ENCODE measurements at places on chromosomes 5 and 9.

GRCh38 chr9:111945216-111945615 is 48.6 kb downstream of the UGCG start:
- DNase-seq: no peak

- DNase-seq: no peak
These were observed 6.5 kb upstream of the PRRC2B start for GRCh38 chr9:131387394-131387793.

GRCh38 chr5:122602700-122603099 is 172.2 kb upstream of the SNX2 start:
- DNase-seq: no peak

GRCh38 chr5:2132497-2132847 is 249.7 kb upstream of the IRX4 start:
- DNase-seq: no peak

DNA sequence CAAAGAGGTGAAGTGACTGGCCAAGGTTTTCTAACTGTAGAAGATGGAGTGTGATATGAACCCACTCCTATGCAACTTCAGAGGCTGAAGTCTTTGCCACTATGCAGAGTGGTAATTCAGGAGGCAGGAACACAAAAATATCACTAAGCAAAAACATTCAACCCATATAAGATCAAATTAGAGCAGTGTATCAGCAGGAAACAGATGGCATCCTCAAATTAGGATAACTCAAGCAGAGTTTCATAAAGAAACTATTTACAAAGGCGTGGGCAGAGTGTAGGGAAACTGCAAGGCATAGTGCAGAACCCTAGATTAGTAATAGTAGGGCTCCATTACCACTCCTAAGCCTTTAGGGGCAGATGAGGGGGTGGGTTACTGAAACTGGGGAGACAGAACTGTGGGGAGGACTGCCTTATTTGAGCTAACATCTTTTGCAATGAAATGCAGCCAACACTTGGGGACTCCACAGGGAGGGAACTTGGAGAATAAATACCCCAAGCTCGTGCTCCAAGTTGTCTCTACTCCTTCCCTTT is 72.2 kb downstream of the PTTG1 start:
- DNase-seq: no peak

- no peak for DNase-seq
These were observed 158.1 kb upstream of the VCAN start for GRCh38 chr5:83313436-83313835.

DNA sequence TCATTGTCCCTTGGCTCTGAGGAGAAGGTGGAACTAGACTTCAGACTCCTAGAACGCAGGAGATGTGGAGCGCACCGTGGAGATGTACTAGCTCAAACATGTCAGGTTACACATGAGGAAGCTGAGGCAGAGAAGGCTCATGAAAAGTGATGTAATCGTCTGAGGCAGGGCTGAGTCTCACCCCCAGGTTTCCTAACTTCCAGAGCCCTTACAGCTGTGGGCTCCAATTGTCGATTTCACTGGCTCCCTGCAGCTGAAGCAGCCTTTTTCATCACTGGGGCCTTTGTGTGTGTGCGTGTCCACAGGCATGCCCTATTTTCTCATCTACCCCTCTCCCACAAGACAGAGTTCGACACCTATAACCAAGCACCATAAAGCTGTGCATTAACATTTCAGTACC is 370.6 kb downstream of the NTRK2 start:
- DNase-seq: no peak

DNA sequence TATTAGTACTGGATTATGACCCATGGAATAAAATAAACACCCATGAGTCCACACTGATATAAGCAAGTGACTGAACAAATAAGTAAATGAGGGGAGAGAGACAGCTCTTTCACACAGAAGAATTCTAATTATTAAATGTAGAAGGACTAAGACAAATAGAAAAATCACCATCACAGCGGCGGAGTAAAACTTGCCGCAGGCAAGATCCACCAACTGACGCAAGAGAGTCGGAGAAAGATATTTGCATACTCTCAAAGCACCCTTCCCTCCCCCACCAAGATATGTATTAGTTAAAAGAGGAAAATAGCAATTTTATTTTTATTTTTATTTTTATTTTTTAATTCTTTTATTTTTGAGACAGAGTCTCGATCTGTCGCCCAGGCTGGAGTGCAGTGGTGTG is 14.6 kb upstream of the N4BP3 start:
- no peak for DNase-seq

DNA sequence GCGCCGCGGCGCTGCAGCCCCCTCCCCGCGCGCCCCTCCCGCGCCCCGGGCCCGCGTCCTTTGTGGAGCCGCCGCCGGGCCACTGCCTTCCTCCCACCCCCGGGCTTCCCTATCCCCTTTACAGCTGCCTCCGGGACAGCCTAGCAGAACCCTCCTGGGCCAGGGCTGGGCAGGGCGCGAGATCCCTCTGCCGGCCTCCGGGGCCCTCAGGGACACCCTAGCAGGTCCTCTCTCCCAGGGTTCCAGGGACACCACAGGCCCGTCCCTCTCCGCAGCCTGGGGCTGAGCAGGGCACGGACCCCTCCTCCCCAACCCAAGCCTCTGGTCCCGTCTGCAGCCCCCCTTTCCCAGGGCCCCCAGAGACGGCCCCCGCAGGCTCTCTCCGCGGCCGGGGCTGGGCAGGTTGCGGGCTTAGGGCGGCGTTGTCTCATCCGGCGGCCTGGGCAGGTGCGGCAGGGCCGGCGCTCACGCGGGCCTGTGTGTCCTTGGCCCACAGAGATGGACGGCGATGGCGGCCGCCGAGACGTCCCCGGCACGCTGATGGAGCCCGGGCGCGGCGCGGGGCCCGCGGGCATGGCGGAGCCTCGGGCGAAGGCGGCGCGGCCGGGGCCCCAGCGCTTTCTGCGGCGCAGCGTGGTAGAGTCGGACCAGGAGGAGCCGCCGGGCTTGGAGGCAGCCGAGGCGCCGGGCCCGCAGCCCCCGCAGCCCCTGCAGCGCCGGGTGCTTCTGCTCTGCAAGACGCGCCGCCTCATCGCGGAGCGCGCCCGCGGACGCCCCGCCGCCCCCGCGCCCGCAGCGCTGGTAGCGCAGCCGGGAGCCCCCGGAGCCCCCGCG is 710 bp downstream of the WNK2 start:
- no peak for DNase-seq

DNA sequence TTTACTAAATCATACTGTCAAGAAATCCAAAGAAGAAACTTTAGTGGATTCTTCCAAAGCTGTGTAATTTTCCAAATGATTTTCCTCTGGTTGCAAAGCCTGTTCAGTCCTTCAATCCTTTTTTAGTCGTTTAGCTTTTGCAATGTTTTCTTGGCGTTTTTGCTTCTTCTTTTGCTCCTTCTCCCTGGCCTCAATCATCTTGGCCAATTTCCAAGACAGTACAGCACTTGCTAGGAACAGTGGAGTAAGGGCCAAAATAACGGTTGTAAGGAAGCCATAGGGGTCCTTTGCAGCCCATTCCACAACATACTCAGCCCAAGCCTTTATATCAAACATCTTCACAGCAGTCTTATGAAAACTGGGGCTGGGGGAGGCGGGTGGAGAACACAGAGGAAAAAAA is 2.4 kb downstream of the SMIM15 start:
- DNase-seq: no peak

DNA sequence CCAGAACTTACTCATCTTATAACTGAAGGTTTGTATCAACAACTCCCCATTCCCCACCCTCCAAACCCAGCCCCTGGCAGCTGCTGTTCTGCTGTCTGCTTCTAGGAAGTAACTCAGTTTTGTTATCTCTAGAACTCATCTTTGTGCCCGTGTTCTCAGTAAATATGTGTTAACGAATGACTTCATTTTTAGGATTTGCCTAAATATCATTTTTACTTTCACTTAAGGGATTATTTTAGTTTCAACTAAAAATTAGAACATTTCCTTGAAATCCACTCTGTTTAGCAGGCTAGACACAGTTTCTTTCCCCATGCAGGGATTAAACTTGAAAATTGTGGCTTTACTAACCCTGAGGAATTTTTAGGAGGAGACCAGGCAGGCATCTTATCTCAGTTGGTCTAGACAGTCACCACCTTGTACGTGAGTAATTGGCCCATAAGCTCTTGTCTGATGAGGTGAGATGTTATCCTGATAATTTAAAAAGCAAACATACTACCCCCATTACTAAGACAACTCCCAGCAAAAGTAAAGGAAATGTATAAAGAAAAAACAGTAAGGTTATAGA is 68.2 kb upstream of the TNFAIP8 start:
- no peak for DNase-seq

DNA sequence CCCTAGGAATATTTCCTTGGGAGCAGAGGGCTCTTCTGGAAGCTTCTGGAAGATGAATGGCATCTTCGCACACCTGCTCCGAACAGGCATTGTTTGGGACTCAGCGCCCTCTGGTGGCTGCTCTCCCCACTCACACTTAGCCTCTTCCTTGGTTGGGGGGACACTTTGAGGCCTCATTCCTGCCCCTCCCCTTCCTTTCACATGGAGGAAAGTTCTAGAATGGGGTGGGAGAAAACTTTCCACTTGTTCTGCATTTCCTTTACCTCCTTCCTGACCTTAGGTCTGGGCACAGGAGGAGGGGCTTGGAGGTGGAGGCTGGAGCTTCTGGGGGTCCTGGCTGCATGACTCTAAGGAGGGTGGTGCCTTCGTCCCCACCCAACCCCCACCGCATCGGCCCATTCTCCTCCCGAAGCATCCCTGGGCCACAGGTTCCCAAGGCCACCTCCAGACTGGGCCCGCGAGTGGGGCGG is 19.3 kb upstream of the SMIM32 start:
- peak; percentile 53 for DNase-seq

GRCh38 chr5:43389679-43390329 is 22.4 kb downstream of the CCL28 start:
- no peak for DNase-seq

GRCh38 chr9:129221233-129221632 is 43.2 kb upstream of the IER5L start:
- DNase-seq: no peak

DNA sequence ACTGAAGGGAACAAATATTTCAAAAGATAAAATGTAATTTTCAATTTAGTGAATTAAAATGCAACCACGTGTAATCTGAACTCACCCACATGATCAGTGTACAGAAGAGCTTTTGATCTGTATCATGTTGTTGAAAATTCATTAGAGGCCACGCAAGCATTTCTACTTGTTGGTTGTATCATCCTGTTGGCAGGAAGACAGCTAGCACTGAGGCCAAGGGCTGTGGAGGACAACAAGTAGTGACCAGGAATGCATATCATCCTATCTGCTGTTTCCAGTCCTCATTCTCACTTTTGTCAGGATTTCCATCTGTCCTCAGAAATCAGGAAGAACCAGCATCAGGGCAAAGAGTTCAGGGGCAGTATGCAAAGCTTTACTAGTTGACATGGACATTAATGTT is 29.9 kb upstream of the CKS2 start:
- no peak for DNase-seq

GRCh38 chr5:169354921-169355320 is 54.0 kb upstream of the SLIT3 start:
- DNase-seq: no peak

DNA sequence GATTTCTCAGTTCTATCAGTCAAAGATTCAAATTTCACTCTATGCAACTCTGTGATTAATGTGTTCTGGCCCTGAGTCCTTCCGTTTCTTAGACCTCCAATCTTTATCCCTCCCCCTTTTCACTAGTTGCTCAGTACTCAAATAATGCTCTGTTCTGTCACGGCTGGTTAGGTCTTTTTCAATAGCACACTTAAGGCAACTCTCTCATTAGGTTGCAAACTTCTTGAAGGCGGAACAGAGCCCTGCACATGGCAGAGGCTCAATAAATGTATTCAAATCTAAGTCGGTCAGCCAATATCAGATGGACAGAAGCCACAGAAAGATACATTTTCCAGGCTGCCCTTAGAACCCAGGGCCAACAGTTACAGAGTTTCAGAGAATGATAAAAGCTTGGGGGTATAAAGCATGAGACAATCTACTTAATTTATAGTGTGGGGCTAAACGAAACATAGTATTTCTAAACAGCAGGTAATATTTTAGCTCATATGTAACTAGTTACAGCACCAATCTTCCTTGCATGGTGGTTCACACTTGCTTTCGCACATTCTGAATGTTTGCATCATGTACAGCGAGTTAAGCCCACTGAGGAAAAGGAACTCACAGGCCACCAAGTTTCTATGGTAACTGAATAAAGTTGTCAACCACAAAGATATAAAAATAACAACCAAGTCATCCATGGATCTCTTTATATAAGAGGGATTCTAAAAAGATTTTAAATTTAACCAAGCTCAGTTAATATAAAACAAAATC is 67.1 kb upstream of the GOLPH3 start:
- DNase-seq: no peak

GRCh38 chr9:84697042-84697441 is 27.5 kb downstream of the NTRK2 start:
- DNase-seq: no peak

DNA sequence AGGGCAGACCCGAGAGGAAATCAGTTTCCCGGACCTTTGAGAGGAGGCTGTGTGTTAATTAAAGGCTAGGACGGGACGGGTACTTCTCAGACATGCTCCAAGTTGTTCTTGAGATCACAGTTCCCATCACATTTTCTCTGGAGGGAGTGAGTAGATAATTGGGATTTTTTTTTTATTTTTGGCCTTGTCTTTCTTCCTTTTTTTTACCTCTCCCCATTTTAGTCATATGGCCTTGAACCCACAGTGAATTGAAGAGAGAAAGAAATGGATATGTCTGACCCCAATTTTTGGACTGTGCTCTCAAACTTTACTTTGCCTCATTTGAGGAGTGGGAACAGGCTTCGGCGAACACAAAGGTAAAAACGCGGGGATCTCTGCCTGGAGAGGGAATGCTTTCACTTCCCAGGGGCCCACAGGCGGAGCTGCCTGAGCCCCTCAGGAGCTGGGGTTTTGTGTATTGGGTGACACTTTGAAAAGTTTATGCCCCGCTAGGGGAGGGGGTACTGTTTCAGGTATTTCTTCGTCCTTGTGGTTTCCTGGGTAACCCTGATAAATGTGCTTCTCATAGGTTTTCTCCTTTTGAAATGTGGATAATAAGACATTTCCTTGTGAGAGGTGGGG is 191.8 kb downstream of the CD180 start:
- DNase-seq: no peak

GRCh38 chr5:83925955-83926337 is 205.3 kb upstream of the HAPLN1 start:
- no peak for DNase-seq

GRCh38 chr9:132486706-132487350 is 76.8 kb downstream of the CFAP77 start:
- no peak for DNase-seq

DNA sequence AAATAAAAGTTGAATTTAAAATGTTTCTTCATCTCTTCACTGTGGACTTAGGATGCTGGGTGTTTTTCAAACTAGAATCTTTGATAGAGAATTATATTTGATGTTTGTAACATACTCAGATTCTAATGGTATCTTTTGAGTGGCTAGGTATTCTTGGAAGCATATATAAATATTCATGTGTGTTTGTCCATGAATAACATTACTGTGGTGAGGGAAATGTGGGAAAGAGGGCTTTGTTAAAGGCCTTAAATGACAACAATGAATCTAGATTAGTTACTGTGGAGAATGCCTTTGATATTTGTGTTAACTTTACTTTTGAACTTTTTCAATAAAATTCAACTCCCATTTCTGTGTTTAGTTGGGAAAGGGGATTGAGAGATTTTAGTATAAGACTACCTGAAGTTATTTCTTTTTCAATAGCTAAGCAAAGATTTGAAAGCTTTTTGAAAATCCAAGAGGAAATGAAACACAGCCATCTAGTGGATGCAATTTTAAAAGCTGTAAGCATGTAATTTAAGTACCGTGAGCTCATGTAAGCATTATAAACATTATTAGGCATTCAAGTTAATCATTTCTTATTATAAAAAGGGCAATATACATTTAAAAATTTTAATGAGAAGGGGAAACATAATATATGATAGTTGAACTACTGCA is 69.6 kb downstream of the CCDC171 start:
- no peak for DNase-seq

Data from lower lobe of right lung (tissue), 2 donors.